BJ (cell line): ENCODE measurements at places on chromosomes 2 and 18.
A peak's percentile ranks its signal among the peaks of the same experiment; 100 is the strongest.

DNA sequence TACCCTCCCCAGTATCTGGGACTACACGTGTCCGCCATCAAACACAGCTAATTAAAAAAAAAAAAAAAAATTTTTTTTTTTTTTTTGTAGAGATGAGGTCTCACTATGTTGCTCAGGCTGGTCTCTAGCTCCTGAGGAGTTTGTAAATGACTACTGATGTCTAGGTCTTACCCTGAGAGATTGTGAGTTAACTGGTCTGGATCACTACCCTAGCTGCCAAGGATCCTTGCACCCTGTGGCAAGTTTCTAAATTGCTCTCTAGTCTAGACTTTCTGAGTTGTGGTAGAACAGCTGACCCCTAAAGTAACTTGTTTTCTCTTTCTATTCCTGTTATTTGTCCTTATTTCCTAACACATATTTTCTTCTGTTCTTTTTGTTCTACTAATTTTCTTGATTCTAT lies 44.5 kb downstream of the ABHD3 start:
- DNase-seq = no peak

DNA sequence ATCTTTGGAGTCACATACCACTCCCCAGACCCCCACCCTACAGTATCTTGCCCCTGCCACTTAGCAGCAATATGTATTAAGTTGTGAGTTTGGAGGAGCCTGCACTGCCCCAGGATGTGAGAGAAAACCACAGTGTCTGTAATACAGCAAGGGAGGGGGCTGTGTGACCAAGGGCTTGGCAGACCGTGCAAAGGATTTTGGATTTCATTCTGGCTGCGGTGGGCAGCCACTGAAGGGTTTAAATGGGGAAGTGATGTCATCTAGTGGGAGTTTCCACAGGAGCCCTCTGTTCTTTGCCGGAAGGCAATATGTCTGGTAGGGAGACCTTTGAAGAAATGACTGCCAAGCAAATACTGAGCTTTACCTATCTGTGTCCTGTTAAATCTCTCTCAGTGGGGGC lies 202.4 kb downstream of the FHOD3 start:
- no peak for DNase-seq

DNA sequence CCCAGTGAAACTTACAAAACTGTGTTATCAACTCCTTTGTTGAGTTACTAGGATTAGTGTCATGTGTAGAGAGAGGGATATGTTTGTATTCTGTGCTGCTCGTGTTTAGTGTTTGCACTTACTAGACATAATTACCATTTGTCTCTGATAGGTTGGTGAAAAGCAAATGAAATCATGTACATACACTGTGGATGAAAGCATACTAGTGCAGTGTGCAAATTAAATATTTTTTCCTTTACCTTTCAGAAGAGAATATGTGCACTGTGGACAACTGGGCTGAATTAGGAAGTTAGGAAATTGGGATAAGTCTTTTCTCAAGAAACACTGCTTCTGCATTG lies 1.2 kb downstream of the KIAA1328 start:
- DNase-seq = no peak

DNA sequence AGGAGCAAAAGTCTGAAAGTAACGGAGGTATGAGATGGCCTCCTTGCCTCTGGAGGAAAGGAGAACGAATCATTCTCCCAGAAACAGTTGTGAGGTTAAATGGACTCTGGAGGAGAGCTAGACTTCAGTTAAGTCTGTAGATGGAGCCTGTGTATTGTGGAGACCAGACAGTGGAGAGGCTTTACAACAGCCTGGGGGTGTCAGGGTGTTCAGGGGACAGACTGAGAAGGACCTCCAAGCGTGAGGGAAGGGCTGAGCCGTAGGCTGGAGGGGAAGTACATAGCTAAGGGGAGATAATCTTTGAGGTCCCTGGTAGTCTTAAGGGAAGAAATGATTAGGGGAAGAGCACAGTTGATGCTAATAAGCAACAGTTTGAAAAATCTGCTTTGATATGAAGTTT lies 76.6 kb downstream of the GALNT1 start:
- no peak for DNase-seq

GRCh38 chr2:66526180-66526579 lies 91.3 kb downstream of the MEIS1 start:
- no peak for DNase-seq

GRCh38 chr18:45249246-45249661 lies 366.0 kb upstream of the SLC14A2 start:
- DNase-seq = peak; percentile 66

GRCh38 chr2:199806179-199806578 lies 44.8 kb downstream of the FTCDNL1 start:
- no peak for DNase-seq

DNA sequence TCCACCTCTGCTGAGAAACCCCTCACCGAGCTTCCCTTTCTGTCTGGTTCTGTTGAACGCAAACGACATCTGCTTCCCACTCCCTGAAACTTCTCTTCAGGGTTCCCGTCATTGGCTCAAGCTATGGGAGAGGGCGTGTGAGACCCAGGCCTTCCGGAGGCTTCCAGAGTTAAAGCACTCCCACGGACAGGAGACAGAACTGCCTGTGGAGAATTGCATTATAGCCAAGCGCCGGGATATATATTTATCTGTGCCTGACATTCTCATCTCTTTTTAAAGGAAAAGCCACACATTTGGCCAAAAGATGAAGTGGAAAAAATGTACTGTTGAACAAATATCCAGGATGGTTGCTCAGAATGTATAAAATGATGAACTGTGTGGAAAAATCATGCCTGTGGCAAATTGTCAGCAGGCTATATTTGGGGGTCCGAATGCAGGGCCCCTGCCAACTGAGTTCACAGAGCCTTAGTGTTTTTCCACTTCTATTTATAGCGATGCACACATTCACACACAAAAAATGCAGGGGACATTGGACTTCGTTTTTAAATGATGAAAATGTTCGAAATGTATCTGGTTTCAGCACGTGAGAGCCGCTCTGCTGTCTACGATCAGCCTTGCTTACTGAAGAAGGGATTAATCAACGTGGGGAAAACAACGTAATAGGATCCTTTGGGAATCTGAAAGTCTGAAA lies 59.5 kb downstream of the E2F6 start:
- DNase-seq = no peak

GRCh38 chr18:30999186-30999585 lies 43.4 kb downstream of the DSC3 start:
- DNase-seq = no peak

- DNase-seq = no peak
These were observed 158.8 kb downstream of the CCDC102B start for GRCh38 chr18:68956650-68957049.

DNA sequence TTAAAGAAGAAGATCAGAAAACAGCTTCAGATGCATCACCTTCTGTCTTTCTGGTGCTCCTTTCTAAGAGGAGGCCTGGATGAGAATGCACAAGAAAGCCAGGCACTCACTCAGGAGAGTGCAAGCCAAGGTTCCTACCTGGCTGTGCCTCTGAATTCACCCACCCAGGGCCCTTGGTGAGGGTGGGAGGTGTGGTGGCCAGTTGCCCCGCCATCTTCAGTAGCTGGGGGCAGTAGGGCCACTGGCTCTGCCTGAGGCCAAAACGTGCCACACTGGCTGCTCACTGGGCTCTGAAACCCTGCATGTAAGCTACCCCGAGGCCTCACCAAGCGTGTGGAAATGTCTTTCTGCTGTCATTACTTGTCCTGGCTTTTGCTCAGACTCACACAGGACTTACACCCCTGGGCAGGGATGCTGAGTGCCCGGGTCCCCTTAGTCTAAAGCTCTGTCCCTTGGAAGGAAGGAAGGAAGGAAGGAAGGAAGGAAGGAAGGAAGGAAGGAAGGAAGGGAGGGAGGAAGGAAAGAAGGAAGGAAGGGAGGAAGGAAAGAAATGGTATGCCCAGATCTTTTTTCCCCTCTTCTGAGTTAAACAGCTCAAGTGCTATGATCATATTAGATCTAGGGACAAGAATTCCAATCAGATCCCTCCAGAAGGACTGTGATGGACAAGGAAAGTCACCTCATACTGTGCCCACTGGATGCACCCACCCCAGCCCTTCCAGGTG lies 8.5 kb upstream of the LBH start:
- DNase-seq = no peak
